ENCODE measurements at places on chromosomes 2 and 18. TPM values are rescaled to one million over a fixed set of nuclear protein-coding genes. Genes with fewer than 3 reads are reported as not detected.

The GREB1L gene
- 12.7 TPM for total RNA-seq

- no peak for DNase-seq
Measured at GRCh38 chr18:30982285-30982992, 60.1 kb downstream of the DSC3 start.

The ASB18 gene
- not detected for total RNA-seq

- DNase-seq: no peak
Measured at GRCh38 chr18:75202696-75203365, 6.1 kb downstream of the PTGR3 start.

The CD226 gene
- total RNA-seq: 3.7 TPM

The OSR1 gene
- 90.7 TPM for total RNA-seq

The MYCN gene
- 0.81 TPM for total RNA-seq
